AG04450 (cell line): ENCODE measurements at places on chromosomes 12 and 14.

DNA sequence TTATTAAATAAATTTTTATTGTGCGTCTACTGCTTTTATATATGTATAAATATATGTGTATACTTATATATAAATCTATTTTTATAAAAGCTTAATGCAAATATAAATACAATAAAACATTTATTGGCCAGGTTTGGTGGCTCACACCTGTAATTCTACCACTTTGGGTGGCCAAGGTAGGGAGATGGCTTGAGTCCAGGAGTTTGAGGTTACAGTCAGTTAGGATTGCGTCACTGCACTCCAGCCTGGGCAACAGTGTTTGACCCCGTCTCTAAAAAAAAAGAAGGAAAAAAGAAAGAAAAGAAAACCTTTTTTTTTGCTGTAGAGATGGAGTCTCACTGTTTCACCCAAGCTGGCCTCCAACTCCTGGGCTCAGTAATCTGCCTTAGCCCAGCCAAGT is 20.9 kb downstream of the ACTR6 start:
- DNase-seq = no peak

- no peak for DNase-seq
Measured at GRCh38 chr12:82838131-82838551, 151.4 kb downstream of the TMTC2 start.

- no peak for DNase-seq
Measured at GRCh38 chr12:3191450-3191849, 114.3 kb downstream of the TSPAN9 start.

- DNase-seq = no peak
Measured at GRCh38 chr12:118377884-118378470, 1.6 kb downstream of the SUDS3 start.

GRCh38 chr12:88896958-88897357 is 316.7 kb upstream of the KITLG start:
- DNase-seq = peak; percentile 41

- DNase-seq = no peak
Measured at GRCh38 chr12:131222329-131223139, 268.8 kb downstream of the ADGRD1 start.

DNA sequence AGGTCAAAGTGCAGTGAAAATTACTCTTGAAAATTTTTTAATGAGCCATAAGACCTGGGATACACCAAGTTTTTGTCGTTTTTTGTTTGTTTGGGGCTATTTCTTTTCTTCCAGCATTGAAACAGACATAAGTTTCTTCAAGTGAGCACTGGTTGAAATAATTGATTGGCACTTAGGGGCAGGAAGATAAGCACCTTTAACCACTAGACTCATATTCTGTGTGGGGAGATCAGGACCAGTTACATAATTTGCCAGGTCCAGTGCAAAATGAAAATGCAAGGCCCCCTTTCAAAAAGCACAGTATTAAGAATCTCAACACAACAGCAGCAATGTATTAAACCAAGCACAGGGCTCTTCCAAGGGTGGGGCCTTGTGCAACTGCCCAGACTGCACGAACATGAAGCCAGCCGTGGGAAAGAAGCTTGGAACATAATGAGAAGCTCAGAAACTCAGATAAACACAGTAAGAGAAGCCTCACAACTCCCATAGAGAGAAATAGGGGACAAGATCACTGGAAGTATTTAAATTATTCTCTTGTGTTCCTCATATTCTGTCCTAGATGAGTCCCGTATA is 3.2 kb upstream of the TCP11L2 start:
- DNase-seq = no peak
